Anterior cingulate cortex (tissue), 58 donors: ENCODE measurements at places on chromosomes 3 and 15.

DNA sequence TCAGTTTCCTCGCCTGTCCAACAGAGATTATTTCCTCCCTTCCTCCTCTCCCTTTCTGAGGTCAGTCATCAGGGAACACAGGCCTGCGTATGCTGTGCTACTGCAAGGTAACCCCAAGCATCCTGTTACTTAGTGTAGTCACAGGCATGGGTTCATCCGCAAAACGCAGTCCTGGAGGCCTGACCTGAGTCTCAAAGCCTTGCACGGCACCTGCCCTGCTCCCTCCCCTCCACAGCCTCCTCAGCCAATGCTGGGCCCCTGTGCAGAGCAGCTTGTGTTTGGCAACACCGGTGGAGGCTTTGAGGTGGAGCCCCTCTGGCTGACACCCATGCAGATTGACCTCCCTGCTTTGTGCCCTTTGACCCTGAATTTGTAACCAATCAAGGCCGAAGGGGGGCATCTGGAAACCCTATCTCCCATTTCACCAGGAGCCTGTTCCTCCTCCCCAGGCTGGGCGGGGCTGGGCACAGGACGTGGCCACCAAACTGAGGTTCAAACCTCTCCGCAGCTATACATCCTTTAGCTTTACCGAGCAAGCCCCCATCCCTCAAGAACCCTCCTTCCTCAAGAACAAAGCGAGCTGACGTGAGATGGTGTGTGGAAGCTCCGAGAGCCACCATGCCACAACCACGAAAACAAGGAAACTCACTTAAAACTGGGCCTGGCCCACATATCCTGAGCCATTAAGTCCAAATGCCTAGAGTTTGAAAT lies 21.5 kb downstream of the TKT start:
- DNase-seq, result no peak

DNA sequence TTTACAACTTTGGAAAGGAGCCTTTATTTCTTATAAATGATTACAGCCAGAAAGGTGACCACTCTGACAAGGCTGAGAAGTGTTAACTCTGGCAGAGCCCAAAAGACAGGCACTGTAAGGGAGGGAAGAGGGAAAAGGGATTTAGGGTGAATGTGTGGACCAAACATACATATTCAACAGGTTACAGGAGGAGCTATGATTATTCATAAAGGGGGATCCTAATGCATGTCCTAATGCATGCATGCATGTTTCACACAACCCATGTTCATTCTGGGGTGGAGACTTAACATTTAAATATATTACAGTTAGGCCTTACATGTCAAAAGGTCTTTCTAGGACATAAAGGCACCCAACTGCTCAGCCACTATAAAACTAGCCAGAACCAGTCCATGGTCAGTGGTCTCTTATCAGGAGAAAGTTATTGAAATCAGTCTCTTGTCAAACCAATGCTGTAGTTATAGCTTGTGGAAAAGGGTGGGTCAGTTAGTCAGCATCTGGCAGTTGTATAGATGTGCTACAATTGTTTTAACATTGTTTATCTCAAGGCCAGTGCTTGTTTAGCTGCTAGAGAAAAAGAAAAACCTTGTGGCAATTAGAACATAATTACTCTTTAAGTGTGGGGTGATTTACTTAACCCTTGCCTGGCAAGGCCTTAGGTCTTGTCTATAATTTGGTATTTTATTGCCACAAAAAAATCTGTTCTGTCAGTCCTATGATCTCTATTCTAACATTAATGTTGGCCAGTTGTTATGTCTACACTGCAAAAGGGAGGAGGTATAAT lies 77.5 kb downstream of the RAD18 start:
- no peak for DNase-seq

- no peak for DNase-seq
Measured at GRCh38 chr3:173583496-173583895, 186.0 kb downstream of the NLGN1 start.

DNA sequence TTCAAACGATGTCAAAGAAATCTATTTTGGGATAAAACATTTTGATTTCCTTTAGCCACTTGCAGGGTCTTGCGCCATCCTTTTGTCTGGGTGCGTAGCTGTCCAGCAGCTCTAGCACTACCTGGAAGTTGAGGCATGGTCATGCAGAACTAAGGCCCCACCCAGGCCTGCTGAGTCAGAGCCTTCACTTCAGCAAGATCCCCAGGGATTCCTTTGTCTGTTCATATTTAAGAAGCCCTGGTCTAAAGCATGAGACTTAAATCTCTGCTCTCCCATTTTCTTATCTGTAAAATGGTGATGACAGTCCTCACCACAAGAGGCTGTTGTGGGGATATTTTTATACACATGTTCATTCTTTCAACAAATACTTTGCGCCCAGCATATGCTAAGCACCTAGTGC lies 99.0 kb upstream of the CTDSPL start:
- no peak for DNase-seq

DNA sequence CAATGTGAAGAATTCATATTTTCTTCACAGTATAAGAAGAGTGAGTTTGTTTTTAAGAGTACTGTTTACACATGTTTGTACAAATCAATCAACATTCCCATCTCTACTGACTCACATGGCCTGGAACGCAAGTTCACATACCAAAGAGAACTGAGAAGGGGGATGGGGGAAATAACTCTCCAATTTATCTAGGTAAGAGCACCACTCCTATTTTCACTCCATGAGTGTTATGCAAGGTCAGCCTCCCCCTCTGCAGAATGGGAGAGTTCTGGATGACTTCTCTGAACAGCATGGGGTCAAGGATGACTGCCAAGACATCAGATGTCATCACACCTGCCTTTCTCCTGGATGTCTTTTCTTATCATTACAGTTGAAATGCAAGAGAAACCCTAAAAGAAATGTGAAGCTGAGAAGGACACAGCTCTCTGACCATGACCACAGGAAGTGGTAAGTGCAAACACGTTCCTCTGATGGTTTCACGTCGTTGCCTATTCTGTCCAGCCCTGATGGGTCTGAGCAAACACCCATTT lies 95.2 kb downstream of the SEMA6D start:
- DNase-seq, result no peak
